CD14-positive monocyte (primary cell): ENCODE measurements at places on chromosomes 1 and 21.
A peak's percentile ranks its signal among the peaks of the same experiment; 100 is the strongest.

GRCh38 chr1:15145327-15145726 lies 8.2 kb upstream of the TMEM51 start:
- DNase-seq = no peak

GRCh38 chr1:207807326-207807689 lies 55.5 kb downstream of the CD46 start:
- DNase-seq = no peak

DNA sequence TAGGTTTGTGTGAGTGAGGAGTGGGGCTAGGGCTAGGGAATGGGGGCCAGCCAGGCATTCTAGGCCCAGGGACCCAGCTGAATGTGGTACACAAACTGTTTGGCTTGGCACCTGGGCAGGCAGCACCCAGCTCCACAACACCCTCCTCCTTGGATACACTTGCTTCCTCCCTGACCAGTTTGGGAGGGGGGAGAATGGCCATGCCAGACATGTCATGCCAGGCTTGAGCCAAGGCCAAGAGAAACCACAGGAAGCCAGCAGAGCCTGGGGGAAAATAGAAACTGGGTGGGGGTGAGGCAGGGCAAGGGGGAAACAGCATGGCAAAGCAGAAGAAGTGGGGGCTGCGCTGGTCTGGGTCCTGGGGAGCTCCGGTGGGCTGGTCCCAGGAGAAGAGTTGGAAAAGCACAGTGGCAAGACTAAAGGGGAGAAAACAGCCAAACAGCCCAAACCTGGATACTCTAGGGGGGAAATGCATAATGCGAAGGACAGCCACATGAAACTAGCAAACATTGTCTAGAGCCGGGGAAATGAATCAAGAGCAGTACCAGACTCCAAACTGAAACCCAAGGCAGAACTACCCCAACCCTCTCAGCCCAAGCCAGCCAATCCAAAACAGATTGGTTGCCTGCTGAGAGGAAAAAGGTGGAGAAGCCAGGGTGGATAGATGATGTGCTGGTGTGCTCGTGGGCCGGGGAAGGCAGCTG lies 47.9 kb downstream of the LGR6 start:
- DNase-seq = no peak

GRCh38 chr1:93878889-93879586 lies at the start of gene DNTTIP2:
Gene DNTTIP2 (minus strand): TSS chr1:93879206. CDS start chr1:93879148, 58 bp downstream.
- peak; percentile 90 for DNase-seq

DNA sequence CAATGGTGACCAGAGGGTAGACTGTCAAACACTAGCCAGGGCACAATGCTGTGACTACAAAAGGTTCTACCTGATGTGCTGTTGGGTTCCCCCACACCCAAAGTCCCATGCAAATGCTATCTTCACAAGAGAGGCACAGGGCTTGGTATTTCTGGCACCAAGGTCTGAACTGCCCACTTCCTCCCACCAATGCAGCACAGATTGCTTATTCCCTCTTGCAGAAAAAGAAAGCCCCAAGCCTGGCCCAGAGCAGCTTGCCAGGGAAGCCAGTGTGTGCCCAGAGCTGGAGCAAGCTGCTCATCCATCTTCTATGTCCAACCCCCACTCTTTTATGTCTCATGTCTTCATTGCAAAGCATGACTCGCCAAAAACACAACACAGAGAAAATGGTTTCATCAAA lies 149.4 kb upstream of the CAMK1G start:
- DNase-seq = no peak

DNA sequence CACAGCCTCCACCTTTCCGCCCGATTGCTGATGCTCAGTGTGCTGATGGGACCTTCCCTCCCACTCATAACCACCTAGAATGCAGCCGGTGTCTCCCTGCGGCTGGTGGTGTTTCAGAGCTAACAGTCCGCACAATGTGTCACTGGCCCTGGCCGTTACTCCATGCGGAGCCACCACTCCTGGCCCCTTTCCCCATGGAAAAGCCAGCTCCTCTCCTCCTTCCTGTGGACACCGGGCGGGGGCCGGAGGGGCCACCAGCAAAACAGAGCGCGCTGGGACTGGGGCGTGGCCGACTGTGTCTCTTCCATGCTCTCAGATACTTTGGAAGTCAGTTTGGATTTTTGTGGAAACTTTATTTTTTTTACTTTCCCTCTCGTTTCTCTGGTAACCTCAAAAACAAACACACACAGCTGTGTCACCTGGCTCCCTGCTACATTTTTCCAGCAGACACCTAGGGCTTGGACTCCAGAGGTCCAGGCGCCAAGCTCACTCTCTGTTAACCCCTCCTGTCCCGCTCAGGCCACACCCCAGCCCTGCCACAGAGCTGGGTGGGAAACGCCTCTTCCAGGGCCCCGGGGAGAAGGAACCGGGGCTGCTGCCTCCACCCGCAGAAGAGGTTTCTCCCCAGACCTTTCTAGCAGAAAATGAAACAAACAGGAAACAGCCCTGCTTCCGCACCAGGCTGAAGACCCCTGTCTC lies 32.5 kb upstream of the COL6A2 start:
- no peak for DNase-seq

DNA sequence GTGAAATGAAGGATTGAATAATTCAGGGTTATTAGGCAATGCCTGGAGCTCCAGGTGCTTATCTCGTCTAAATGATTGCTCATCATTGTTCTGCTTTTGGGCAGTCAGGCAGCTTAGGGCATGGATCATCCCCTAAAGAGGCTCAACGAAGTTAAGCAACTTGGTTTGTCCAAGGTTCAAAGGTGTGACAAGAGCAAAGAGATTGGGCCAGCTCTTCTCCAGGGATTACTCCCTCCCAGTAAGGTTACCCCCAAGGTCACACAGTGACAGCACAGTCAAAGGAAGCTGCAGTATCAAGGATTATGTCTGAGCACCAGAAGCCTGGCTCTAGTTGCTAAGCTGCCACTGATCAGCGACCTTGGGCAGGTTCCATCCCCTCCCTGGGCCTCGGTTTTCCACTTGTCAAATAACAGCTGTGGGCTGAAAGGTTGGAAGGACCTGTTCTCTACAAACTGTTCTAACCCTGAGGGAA lies 6.8 kb downstream of the ETNK2 start:
- DNase-seq = no peak

GRCh38 chr1:76006234-76006633 lies 68.3 kb upstream of the ST6GALNAC3 start:
- DNase-seq = no peak

GRCh38 chr1:102853701-102854187 lies 254.6 kb downstream of the COL11A1 start:
- no peak for DNase-seq

DNA sequence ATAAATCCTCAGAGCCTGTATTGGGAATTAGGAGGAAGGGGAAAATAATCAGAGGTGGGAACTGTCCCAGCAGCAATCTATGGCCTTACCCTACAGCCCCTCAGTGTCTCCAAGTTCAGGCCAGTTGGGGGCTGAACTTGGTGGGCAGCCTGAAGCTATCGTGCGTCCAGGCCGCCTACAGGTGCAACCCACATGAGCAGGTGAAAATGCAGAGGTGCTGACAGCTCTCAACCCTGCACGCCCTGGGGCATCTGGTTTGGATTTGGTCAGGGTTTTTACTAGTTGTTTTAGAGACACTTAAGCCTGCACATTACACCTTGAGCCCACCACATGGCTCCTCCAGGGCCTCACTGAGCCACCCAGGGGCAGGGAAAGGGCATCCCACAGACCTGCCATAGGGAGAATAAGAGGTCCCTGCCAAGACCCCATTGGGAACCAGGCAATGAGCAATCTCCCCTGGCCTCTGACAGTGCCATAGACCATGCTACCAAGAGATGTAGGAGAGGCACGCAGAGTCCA lies 209.5 kb downstream of the FOXD2 start:
- no peak for DNase-seq

GRCh38 chr1:116147114-116147510 lies 35.9 kb downstream of the MAB21L3 start:
- no peak for DNase-seq

DNA sequence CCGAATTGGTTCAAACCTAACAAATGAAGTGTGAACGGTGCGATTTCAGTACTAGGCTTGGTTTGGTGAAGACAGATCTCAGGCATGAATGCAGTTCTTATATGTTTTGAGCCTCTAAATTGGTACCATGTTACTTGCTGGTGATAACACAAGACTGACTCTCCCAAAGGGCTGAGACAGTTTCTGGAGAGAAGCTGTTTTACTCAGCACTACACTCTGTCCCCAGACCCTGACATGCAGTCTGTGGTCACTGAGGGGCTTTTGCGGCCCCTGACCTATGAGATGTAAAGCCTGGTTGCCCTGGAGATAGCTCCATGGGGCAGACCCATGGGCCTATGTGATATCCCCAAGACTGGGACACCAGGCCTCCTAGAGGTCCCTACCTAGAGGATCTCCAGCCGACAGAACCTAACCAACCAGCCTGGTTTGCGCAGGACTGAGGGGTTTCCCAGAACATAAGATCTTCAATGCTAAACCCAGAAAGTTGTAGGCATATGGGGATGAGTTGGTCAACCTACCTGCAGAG lies 19.4 kb upstream of the FOXE3 start:
- DNase-seq = no peak

- DNase-seq = no peak
These were observed 53.5 kb upstream of the TIAM1 start for GRCh38 chr21:31397515-31397926.

- DNase-seq = no peak
These were observed 194.6 kb downstream of the PBX1 start for GRCh38 chr1:164753521-164754077.

GRCh38 chr1:199546323-199546722 lies 481.2 kb upstream of the NR5A2 start:
- DNase-seq = no peak

- no peak for DNase-seq
These were observed 147.0 kb downstream of the PLPP3 start for GRCh38 chr1:56432166-56432971.

GRCh38 chr1:85884372-85885035 lies 176.3 kb upstream of the ZNHIT6 start:
- DNase-seq = no peak

- no peak for DNase-seq
These were observed 681.5 kb downstream of the MATN1 start for GRCh38 chr1:30041741-30042437.

- DNase-seq = no peak
These were observed 5.9 kb upstream of the TNFSF4 start for GRCh38 chr1:173212952-173213491.

DNA sequence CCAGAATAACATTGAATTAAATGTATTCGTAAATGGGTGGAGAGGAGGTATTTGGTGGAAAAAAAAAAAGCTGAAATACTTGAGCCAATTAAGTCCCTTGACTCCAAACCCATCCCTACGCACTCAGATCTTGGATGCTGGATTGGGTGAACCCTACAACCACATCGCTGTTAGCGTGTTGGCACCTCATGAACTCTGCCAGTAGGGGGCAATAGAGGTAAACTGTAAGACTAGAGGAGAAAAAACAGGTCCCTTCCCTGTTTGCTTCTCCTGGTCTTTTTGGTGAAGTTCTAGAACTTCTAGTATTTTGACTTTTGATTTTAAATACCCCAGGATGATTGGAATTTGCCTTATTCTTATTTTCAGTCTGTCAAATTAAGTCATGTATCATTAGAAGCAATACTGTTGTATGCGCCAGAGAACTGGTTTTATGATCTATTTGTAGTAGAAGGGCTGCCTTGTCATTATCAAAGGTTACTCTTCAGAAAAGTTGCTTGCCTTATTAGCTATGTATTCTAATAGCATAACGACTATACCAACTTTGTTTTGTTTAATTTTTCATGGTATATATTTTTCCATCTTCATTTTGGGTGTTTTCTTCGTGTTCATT lies 1.9 kb upstream of the OR13G1 start:
- peak; percentile 21 for DNase-seq

DNA sequence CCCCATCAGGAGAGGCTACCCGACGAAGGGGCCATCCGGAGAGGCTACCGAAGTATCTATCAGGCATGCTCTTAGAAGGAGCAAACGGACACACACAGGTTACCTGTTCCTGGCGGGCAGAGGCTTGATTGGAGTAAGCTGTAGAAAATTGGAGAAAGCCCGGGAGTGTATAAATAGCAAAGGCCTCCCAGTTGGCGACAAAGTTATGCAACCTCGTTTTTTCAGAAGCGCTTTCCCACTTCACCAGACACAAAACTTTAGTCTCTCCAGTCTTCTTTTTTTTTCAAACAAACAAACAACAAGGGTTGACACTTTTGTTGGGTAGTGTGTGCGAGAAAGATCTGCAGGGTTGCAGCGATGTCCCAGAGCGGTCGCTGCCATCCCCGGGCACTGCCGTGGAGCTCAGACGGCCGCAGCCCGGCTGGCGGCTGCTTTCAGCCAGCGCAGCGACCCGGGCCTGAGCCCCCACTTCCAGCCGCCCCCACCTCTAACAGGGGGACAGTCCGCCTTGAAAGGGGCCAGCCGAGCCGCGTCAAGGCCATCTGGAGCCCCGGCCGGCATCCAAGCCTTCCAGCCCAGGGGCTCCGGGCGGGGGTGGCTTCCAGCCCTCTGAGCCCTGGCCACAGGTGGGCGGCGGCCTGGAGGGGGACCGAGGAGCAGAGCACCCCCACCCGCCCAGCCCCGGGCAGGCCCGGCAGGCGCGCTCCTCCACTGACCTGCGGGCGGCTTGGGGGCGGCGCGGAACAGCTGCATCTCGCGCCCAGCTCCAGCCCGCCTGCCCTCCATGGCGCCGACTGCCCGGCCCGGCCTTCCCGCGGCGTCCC lies 616 bp downstream of the MCOLN3 start:
- no peak for DNase-seq

- no peak for DNase-seq
These were observed 66.9 kb downstream of the CDC7 start for GRCh38 chr1:91567583-91567982.

GRCh38 chr21:45769294-45769693 lies 125.8 kb downstream of the PCBP3 start:
- DNase-seq = no peak

DNA sequence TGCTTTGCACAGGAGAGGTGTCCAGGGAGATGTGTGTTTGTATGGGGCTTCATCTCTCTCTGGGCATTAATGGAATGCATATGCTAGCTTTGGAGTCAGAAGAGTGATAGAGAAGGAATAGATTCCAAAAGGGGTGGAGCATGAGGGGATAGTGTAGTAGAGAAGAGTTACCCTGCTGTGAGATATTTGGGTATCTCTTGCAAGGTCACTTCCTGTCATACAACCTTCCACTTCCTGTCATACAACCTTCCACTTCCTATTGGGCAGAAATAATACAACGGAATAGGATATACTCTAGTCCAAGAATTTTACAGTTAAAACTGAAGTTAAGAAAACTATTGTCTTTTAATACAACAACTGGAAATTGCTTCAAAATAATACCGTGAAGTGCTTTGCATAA lies 351.8 kb upstream of the FMN2 start:
- no peak for DNase-seq
